Cardiac septum (tissue), 1 donor: ENCODE measurements at places on chromosomes 5 and 9. TPM values are rescaled to one million over a fixed set of nuclear protein-coding genes. Genes with fewer than 3 reads are reported as not detected.

DNA sequence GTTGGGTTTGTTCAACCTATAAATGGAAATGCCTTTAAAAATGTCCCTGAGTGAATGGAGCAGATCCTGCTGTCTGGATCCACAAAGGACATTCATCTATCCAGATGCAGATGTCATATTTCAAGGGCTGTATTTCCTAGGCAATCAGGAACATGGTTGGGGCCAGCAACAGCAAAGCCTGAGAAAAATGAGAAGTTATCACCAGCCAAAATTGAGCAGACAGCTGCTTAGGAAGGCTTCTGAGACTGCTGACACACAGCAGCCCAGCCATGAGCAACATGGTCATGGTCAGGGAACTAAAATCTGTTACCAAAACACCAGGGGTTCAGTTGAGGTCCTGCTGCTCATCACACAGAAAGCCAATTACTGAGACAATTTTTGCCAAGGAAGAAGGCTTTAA lies 9.2 kb upstream of the IL7R start:
- DNase-seq, result no peak

- no peak for DNase-seq
These were observed 36.6 kb upstream of the RAPGEF1 start for GRCh38 chr9:131776473-131776872.

GRCh38 chr9:134521817-134522501 lies 119.6 kb upstream of the COL5A1 start:
- DNase-seq, result no peak

GRCh38 chr5:164203581-164204225 lies 698.3 kb downstream of the MAT2B start:
- no peak for DNase-seq

GRCh38 chr5:76380346-76381066 lies 22.6 kb upstream of the IQGAP2 start:
- no peak for DNase-seq

DNA sequence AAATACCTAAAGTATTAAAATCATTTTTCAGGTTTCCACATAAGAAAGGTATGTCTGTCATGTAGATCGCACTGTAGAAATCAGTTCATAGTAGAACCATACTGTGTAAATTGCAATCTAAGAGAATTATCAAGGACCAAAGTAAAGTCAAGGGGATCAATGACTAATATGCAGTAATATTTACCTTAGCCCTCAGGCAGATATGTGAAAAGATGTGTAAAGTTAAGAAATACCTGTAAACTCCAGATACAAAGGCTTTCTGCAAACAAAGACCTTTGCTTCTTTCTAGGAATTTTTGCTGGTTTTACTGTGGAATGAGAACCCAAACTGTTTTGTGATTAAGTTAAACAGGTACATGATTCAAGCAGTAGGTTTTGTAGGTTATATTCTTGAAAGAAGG lies 11.6 kb downstream of the POLK start:
- no peak for DNase-seq

DNA sequence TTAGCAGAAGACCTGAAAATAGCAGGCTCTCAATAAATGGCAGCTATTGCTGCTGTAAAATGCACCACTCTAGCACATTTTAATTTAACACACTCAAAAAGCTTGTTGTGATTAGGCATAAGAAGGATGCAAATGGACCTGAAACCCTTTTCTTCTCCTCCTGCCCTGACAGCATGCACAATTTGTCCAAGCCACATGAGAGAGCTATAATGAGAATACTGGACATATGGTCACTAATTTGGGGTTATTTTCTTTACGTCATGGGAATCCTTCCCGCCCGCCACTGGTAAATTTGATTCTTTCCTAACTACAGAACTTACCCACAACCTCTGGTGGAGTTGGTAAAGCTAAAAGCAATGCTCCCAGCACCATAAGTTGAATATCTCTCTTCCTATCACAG lies 62.1 kb downstream of the TRIM32 start:
- no peak for DNase-seq

DNA sequence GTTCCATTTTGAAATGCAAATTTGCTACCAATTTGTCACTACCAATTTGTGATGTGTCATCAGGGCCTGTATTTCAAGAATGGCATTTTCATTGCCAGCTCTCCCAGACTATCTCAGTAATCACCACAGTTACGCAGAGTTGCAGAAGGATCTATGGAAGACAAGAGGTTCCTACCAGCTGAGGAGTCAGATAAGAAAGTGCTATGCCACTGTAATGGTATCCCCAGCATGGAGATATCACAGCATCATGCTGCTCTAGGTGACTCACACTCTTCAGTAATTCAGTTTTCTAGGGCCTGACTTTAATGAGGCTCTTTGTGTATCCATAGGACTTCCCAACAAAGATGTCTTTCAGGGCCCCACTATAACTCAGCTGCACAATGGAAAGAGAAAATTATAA lies 490.3 kb downstream of the ARHGEF28 start:
- DNase-seq, result no peak

DNA sequence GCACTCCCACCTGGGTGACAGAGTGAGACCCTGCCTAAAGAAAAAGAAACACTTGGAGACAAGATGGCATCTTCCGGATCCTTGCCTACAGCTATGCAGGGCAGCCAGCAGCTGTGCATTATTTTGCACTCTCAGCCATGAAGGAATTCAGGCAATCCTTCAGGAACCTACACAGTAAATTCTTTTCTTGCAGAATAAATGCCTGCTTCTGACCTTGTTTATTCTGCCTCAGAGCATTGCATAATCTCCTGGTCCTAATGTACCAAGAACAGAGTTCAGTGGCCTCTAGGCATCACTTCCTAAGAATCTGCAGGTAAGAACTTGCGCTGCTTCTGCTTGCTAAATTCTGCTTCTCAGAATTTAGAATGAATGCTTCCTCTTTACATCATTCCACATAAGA lies 16.8 kb downstream of the GLDC start:
- no peak for DNase-seq

- DNase-seq, result no peak
These were observed 41.4 kb downstream of the PUM3 start for GRCh38 chr9:2802494-2802921.

The CCNO gene
- 0.22 TPM for total RNA-seq

The PHF24 gene
- total RNA-seq, result 0.57 TPM

The C9orf50 gene
- 0.22 TPM for total RNA-seq

The C9orf40 gene
- total RNA-seq, result 1.9 TPM
